ENCODE measurements at places on chromosomes 3 and 15.

- no peak for DNase-seq
These were observed 388.1 kb downstream of the TBC1D5 start for GRCh38 chr3:17354341-17354740.

- DNase-seq, result no peak
These were observed 23.6 kb upstream of the CLDN1 start for GRCh38 chr3:190345878-190346277.

DNA sequence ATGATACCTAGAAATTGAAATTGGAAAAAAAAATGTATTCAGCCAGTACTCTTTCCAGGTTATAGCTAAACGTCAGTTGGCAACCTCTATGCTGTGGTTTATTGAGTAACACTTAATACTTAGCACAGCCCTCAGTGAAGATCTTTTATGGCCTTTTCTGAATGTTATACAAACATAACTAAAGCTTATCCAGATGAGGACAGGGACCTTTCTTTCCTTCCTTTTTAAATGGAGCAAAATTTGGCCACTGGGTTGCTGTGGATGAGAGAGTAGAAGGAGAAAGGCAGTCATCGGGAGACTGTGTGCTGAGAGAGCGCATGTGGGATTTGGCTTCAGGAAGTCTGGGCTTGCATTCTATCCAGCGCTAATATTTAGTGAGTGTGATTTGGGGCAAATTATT is 36.1 kb downstream of the IGF1R start:
- no peak for DNase-seq

GRCh38 chr3:63875510-63875909 is 11.8 kb downstream of the ATXN7 start:
- DNase-seq, result no peak

DNA sequence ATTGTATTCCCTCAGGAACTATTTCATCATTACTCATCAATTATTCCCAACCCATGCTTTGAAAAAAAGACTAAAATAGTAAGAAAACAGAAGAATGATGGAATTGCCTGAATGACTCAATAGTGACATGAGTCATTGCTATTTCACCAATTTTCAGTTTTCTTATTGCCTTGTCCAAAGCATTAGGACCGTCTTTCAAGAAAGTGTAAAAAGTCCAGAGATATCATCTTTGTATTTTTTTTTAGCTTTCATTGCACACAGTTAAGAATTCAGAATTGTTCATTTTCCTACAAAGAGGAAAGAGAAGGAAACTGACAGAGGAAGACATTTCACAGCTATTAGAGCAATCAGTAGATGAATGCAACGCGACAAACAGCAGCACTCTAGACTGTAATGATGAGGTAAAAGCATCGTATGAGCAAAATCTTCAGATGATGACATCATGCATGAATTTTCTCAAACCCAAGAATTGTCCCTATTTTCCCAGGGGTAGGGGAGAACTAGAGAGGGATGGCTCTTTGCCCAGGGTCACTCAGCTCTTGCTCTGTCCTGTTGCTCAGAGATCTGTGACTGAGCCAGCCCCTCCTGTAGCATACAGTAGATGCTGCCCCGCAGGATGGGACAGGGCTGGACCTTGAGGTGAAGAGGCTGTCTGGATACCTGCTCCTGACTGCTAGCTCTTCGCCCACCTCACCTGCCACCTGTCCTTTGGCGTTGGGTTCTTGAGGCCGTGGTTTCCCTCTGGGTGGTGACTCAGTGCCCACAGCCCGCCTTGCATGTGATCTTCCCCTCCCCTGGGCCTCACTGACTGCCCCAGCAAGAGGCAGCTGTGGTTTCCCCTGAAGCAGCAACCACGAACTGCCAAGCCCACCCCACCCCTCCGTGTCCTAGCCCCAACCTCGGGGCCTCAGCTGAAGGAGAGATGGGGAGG is 84.8 kb downstream of the PPCDC start:
- DNase-seq, result no peak

GRCh38 chr15:74997141-74997540 is 1.8 kb downstream of the SCAMP5 start:
- DNase-seq, result no peak

Measured in effector CD8-positive, alpha-beta T cell (primary cell).